Calu3 (cell line): ENCODE measurements at places on chromosomes 1 and 21. TPM values are rescaled to one million over a fixed set of nuclear protein-coding genes. Genes with fewer than 3 reads are reported as not detected.

SPRR2B gene
- total RNA-seq: not detected in 2 replicates

IL20 gene
- total RNA-seq: not detected in 2 replicates

CHODL gene
- not detected in 2 replicates for total RNA-seq

NUDT17 gene
- 2.8 and 4.0 TPM in 2 replicates for total RNA-seq

GSTM5 gene
- not detected in 2 replicates for total RNA-seq

- DNase-seq: no peak
Observed at GRCh38 chr1:77620273-77620672, 62.2 kb downstream of the ZZZ3 start.

PTPN22 gene
- 0.24 and 0.38 TPM in 2 replicates for total RNA-seq

CYP4B1 gene
- 0.92 and 1.2 TPM in 2 replicates for total RNA-seq

GRCh38 chr1:2962946-2963345 is 58.3 kb upstream of the ACTRT2 start:
- DNase-seq: no peak

- DNase-seq: no peak
Observed at GRCh38 chr1:3415260-3416090, 39.0 kb upstream of the ARHGEF16 start.

DNA sequence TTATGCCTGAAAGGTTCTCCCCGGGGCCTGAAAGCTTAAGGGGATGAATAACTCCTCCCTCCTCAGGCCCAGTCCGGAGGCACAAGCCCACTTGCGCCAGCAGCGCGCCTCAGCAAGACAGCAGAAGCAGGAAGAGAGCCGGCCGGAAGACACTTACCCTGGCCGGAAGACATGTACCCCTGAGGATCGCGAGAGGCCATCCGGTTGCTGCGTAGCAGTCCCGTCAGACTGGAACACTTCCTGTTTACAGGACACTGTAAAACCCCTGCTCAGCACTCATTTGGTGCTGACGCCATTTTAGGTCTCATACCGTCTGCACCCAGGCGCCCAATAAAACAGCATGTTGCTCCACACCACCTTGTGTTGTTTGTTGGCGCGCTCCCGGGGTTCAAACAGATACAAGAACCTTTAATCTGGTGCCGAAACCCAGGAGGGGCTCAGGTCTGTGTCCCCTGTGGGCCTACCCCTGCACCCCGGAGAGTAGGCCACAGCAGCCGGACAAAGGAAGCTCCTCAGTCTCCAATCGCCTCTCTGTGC is 30.3 kb downstream of the VN1R5 start:
- DNase-seq: no peak

DNA sequence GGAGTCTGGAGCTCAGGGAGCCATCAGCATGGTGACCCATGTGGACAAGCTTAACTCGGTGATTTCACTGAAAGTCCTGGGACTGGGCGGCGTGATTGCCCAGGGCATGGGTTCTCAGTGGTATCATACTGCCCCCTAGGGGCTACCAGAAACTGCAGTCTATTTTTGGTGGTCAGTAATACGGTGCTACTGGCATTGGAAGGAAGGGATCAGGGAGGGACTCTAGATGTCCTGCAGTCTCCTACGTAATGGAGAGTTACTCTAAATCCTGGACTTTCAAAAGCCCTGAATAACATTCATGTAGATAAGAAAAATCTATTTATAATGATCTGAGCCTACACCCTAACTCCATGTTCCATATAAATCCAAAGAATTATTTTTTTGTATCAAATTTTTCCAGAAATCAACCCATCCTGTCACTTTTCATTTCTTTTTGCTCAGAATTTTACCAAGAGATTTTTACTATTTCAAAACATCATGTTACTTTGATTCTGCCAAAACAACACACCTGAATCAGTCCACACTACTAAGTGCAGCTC is 37.3 kb downstream of the PABPC4 start:
- DNase-seq: peak; percentile 73

DNA sequence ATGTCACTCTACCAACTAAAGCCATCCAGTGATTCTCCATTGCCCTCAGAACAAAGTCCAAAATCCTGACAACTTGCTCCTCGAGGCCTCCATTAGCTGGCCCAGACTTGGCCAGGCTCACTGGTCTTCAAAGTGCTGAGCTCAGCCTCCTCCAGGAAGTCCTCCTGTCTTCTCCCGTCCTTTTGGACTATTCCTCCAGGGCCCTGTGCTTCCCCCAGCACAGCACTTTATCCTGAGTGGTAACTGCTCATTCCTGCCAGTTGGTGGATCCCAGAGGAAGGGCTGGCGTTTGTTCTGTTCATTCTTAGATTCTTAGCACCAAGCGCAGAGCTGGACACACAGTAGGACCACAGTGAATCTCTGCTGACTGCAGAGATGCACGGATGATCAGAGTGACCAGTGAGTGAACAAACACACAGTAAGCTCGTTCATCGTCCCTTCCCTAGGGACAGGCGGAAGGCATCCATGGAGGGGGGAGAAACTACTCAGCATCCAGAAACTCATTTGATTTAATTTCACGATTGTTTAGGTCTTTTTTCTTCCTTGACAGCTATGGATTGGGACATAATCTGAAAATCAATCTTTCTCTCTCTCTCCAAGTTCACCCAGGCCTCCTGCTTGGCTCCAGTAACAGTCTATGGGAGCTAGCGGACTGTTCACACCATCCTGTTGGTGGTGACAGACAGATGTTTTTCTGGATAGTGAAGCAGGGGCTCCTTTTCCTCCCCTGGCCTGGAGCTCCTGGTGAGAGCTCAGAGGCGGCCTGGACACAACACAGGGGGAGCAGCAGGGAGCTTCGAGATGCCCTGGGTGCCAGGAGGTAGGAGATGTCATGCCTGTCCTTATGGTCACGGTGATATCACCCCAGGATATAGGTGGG is 180.2 kb downstream of the PTPRU start:
- no peak for DNase-seq

GRCh38 chr1:110639724-110640386 is 33.7 kb upstream of the KCNA2 start:
- DNase-seq: no peak

DNA sequence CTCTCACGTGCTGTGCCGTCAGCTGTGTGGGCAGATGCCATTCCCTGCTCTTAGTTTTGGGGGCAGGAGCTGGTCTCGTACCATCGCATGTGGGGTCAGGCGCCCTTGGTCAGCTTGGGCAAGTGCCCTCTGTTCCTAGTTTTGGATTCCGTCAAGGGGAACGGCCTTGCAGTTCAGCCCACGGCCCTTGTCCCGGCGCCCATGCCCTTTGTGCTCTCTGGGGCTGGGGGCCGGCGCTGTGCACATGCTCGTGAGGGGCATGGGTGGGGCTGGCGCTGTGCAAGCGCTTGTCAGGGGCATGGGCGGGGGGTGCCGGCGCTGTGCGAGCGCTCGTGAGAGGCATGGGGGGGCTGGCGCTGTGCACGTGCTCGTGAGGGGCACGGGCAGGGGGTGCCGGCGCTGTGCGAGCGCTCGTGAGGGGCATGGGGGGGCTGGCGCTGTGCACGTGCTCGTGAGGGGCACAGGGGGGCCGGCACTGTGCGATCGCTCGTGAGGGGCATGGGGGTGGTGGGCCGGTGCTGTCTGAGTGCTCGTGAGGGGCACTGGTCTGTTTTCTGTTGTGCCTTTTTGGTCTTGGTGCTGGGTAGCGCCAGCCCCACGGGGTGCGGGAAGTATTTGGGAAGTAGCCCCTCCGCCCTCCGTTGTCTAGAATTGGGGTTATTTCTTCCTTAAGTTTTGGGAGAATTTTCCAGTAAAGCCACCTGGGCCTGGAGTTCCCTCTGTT is 29.5 kb upstream of the DIP2A start:
- no peak for DNase-seq

GRCh38 chr1:212640223-212640878 is 31.8 kb downstream of the ATF3 start:
- no peak for DNase-seq

CD1B gene
- not detected in 2 replicates for total RNA-seq

- DNase-seq: no peak
Observed at GRCh38 chr21:21007606-21008005, 9.4 kb downstream of the NCAM2 start.

DNA sequence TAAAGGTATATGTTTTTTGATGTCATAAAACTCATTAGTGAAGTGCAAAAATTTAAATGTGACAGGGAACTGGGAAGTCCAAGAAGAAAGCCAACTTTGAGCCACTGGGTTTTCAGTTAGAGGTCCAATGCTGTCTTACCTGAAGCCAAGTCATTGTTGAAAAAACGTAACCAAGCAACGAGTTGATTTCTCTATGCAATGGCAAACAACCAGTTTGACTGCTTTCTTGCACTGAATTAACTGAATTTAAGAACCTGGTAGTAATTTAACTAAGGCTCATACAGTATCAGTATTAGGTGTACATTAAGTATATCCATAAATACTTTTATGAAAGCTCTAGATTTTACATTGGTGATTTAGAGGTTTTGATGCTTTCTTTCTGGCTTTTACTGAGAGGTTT is 20.2 kb upstream of the S1PR1 start:
- peak; percentile 6 for DNase-seq

- peak; percentile 48 for DNase-seq
Observed at GRCh38 chr1:209825591-209826434, 2.0 kb upstream of the UTP25 start.

DNA sequence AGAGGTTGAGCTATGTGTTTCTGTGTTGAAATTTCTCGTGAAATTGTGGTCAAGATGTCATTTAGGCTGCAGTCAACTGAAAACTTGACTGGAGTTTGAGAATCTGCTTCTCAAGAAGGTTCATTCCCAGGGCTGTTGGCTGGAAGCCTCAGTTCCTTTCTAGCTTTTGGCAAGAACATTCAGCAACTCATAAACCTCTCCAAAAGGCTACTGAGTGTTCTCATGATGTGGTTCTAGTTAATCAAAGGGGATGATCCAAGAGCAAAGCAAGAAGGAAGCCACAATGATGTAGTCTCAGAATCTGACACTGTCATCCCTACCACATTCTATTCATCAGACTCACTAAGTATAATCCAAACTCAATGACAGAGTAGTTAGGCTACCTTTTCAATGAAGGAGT is 66.6 kb downstream of the SPATA6 start:
- no peak for DNase-seq

DNA sequence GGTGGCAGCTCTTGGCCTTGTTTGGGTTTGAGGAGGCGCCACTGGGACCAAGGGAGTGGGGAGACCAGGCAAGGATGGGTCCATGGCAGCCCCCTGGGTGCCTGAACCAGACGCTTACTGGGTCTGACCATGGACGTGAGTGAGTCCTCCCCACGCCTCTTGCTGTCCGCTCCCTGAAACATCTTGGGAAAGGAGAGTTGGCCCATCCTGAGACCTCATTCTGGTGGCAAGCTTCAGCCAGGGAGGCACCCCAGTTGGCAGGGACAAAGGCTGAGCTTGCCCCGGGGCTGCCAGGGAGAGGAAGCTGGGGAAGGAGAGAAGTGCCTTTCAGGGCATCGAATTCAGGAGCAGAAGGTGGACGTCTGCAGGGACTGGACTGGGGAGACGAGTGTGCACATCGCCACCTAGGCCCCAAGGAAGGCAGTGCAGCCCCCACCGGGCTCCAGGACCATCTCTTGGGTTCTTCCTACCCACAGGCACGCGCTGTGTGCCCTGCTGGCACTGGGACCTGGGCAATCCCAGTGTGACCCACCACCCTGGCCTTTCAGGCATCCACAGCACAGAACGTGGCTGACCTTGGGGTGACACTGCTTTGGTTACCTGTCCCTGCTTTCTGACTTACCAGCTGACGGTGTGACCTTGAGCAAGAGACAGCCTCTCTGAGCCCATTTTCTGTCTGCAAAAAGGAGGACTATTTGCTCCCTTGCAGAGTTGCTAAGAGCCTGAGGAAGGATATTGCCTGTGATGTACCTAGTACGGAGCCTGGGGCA is 132.9 kb upstream of the WNT4 start:
- peak; percentile 77 for DNase-seq

MROH7 gene
- total RNA-seq: 0.61 and 0.71 TPM in 2 replicates

DNA sequence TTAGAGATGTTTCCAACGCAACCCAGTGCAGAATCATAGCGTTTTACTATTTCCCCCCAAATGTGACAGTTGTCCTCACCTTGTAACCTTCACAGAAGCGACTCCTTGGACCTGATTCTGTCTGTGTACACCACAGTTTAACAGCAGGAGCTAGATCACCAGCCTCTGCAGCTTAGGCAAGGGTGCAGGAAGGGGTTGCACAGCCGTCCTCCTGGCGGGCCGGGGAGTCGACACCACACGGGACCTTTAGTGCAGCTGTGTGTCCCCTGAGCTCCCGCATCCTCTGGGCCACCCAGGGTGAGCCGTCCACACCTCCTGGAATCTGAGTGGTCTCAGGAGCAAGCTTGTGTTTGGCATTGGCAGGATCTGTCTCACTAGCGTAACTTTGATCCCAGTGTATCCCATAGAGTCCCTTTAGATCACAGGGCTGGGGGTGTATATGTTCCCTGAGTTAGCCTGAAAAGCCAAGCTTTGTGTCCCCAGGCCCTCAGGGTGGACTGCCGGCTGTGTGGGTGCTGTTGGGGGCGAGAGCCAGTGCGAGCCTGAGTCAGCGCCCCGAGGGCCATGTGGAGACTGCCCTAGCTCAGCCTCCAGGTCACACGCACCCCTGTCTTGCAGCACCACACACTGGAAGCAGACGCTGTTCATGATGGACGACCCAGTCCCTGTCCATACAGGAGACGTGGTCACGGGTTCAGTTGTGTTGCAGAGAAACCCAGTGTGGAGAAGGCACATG is 27.5 kb downstream of the PRMT2 start:
- no peak for DNase-seq

- peak; percentile 90 for DNase-seq
Observed at GRCh38 chr1:1344655-1345361, 4.4 kb downstream of the DVL1 start.

DNA sequence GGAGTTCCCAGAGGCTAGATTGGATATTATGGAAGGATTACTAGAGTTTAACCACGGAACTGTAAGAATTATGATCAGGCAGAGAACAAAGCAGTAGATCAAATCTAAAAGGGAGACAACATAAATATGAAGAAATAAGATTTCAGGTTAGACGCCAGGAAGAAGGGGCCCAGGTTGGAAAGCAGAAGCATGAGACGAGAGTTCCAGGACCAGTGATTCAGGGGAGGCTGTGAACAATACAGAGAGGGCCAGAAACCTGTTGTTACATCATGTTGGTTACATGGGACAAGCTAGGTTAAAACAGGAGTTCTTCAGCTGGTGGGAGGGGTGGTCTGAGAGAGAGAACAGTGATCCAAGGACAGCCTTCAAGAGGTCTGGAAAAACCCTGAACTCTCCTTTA is 128.4 kb upstream of the MROH9 start:
- no peak for DNase-seq

- no peak for DNase-seq
Observed at GRCh38 chr1:6914706-6915105, 129.5 kb downstream of the CAMTA1 start.

SLC5A9 gene
- 0.87 and 1.1 TPM in 2 replicates for total RNA-seq

LMNA gene
- 499 and 514 TPM in 2 replicates for total RNA-seq

- no peak for DNase-seq
Observed at GRCh38 chr1:201595381-201595780, 56.5 kb downstream of the NAV1 start.

DNA sequence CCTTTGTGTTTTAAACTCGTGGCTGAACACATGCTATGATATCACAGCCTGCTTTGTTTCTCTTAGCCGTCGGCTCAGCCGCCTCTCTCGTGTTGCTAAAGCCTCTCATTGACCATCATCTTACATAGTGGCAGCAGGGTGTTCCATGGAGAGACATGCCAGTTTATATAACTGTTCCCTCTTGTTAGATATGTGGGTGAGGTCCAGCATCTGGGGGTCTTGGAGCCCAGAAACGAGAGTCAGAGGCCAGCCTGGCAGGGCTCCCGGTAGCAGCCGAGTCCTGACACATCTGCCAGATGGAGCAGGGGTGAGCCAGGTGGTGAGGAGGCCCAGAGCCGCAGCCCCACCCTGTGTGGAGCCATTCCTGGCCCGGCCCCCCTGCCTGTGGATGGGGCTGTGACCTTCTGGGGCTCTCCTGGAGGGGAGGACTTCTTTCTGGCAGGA is 11.9 kb downstream of the PODN start:
- no peak for DNase-seq

SLC9C2 gene
- total RNA-seq: not detected in 2 replicates

- no peak for DNase-seq
Observed at GRCh38 chr1:97827887-97828286, 92.9 kb downstream of the DPYD start.
